ENCODE measurements at places on chromosomes 12 and 14. TPM values are rescaled to one million over a fixed set of nuclear protein-coding genes. Genes with fewer than 3 reads are reported as not detected.

DNA sequence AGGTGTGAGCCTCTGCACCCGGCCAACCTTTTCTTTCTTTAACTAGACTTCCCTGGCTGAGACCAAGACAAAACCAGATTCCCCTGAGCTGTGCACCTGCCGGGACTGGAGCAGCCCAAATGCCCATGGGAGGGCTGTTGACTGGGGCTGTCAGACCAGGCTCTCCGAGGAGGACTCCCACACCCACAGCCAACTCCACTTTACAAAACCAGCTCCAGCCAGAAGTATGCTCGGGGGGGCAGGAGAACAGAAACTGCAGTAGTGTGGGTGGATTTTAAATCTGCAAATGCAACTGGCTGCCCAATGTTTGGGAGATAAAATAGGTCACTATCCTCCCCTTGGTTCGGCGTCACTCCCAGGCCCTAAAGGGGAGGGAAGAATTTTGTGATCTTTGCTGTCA, 78.5 kb downstream of the VCPKMT start:
- no peak for DNase-seq

DNA sequence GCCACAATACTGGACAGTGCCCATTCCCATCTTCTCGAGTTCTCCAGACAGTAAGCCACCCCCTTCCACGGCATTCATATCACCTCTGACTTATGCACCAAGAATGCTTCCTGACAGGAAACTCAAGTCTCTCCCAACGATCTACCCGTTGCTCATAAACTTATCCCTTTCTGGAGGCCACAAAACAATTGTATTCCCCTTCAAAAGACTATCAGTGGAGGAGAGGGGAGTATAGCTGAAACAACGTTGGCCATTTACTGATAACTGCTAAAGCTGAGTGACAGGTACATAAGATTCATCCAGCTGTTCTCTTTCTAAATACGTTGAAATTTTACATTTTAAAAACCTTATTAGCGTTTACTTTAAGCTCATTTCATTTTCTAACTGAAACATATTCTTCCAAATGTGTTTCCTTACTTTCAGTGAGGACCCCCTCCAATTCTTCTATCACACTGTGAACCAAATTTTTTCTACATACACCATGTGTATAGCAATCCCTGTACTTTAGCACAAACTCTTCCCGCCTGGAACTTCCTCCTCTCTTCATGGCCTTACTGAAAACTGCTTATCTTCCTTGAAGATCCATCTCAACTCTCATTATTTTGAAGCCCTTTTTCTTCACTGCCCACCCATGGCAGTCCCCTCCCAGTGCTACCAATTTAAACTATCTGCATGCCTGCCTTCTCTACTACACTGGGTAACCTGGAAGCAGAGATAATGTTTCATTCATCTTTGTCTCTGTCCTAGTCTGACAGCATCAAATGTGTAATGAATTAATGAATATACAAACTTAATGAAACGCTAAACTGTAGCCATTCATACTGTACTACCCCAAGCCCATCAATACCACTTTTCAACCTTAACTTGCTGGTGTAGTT, 28.8 kb downstream of the ATXN2 start:
- no peak for DNase-seq

DNA sequence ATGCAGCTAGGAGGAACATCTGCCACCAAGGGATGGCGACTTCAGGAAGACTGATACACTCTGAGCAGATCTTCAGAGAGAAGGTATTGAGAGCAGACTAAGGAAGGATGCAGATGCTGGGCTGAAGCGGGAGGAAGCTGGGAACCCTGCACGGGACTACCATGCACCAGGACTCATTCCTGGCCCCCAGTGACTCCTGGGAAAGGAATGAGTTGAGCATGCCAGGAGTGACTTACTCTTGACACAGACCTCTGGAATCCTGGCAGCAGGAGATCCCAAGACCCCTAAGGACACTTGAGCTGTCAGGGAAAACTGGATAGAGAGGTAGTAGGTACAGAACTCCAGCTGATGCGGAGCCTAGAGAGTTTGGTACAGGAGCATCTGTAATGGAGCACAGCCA, 336.1 kb downstream of the RPS29 start:
- no peak for DNase-seq

GRCh38 chr12:68378872-68379606, 46.9 kb upstream of the MDM1 start:
- DNase-seq, result no peak

DNA sequence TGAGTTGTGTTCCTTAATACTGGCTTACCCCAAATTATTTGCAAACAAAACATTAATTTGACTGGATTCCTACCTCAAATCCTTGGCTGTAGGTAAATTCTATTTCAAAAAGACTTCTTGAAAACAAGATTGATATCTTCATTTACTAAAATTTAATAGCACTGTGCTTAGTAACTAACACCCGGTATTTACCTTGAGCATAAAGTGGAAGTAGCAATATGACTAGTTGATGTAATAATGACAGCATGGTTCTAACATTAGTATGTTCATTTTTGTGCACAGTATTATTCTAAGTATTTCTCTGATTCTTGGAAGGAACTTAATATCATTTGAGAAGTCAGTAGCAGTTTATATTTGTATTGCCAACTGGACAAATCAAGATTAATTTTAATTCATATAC, 96.8 kb downstream of the PPHLN1 start:
- DNase-seq, result no peak

DNA sequence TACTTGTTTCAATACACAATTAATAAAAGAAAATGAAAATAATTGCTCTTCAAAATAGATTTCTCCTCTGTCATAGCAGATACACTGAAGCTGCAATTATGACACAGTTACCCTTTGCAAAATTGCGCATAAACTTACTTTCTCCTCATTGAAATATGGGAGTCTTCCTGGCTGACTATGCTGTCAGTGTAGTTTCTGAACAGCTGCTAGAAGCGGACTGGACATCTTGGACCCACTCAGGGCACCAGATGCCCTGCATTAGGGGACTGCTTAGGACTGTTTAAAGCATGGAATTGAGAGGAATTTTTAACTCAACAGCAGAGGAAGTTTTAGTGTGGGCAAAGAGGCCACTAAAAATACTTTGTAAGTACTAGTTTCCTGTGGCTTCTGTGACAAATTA, 454.9 kb downstream of the ATP23 start:
- DNase-seq, result no peak

GRCh38 chr12:128961308-128961902, 108.1 kb downstream of the GLT1D1 start:
- DNase-seq, result no peak

DNA sequence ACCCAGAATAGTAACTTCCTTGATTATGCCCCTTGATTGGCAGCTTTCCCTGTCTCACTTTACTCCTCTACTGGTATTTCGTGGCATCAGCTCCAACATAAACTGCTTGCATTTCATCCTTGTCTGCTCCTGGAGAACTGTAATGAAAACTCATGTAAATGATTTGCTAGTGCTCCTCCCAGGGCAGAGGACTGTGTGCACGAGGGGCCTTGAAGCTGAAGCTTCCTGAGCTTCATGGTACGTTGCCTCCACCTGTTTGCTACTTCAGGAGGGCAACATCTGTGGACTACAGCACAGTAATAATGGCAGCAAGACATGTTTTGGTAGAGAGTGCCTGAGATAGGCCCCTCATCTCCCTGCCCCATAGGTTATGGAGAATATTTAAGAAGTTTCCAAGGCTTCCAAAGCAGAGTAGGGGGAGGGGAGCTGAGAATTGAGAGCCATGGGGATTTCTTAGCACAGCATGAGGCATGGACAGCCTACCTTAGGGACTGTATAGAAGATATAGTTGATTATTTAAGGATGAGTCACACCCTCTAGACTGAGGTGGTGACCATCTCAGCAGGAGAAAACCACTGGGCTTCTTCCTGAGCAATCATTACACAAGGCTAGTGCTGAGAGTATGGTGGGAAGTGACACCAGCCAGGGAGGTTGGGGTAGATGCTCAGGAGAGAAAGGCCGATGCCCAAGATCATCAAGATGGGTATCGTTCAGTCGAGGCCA, 29.5 kb downstream of the CCDC198 start:
- no peak for DNase-seq

DNA sequence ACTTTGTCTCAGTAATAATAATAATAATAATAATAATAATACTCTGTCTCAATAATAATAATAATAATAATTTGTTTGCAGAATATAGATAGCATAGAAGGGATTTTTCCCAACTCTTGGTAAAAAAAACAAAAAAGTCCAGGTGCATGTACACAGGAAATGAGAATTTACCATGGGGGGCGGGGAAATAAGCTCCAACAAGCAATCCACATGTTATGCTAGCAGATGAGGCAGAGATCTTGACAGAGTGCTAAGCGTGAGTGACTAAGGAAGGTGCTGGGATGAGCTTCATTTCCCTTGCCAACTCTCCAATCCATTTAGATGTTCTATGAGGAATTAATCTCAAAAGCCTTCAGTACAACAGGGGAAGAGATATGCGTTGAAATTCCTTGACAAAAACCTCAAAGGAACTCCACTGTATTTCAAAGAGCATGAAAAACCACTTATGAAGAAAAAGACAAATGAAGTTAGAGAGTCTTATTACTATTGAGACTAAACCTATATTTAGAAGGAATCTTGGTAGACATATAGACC, 44.9 kb upstream of the GTF2A1 start:
- DNase-seq, result no peak

DNA sequence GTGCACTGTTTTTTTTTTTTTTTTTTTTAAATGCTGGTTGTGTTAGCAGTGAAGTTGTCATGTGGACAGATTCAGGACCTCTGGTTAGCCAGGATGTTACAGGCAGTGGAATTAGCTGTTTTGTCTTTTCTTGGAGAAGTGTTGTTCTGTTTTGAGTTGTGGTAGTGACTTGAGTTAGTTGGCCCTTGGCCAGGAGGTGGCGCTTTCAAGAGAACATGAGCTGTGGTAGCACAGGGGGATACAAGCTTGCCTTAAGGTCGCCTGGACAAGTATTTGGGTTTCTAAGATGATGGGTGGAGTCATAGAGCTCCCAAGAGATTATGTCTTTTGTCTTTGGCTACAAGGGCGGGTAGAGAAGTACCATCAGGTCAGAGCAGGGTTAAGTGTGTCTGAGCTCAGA, 33.3 kb upstream of the CCDC198 start:
- no peak for DNase-seq

DNA sequence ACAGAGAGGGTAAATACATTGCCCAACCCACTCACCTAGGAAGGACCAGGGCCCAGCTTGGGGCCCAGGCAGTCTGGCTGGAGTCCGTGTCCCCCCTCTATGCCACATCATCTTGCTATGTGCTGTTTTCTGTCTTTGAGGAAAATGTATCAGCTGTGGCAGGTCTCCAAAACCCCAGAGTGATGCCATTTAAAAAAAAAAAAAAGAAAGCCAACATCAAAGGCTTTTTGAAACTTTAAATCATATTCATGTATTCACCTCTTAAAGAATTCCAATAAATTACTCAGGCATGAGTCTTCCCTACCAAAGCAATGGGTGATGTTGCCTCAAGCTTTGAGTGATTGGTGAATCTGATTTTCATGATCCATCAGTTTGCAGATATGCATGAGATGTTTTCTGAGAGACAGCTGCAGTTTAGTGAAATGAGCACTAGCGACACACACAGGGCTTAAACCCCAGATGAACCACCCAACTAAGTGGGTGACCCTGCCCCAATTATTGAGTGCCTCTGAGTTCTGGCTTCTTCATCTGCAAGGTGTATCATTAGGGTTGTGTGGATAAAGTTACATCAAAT, 6.1 kb downstream of the KRT81 start:
- no peak for DNase-seq

GRCh38 chr12:79547735-79548609, 142.8 kb downstream of the PAWR start:
- no peak for DNase-seq

GRCh38 chr12:65199604-65200003, 30.2 kb downstream of the LEMD3 start:
- DNase-seq, result no peak

DNA sequence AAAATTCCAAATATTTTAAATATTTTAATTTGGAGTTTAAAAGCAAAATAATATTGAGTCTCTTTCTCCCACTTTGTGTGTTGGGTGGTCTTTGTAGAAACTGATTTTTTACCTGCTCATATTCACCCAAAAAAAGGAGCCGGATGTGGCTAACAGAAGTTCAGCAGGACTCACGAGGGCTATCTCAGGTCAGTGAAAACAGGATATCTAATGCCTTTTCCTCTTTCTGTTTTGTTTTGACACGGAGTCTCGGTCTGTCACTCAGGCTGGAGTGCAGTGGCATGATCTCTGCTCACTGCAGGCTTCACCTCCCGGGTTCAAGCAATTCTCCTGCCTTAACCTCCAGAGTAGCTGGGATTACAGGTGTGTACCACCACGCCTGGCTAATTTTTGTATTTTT, 30.8 kb downstream of the COA8 start:
- no peak for DNase-seq

DNA sequence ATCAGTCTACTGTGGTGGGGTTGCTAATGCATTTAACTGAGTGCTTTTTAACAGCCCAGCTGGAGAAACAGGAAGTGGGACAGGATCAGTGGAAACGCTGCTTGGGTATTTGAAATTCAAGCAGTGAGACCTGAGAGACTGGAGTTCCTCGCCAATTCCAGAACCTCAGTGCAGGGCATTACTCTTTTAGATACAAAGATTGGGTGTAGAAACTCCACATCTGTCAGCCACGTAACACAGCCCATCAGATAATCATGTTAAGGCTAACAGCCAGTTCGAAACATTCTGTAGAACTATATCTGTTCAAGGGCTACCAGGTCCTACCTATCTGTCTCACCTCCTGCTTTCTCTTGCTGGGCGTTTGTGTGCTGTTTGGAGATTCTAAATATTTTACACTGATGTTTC, 45.5 kb downstream of the RAD52 start:
- DNase-seq, result no peak

DNA sequence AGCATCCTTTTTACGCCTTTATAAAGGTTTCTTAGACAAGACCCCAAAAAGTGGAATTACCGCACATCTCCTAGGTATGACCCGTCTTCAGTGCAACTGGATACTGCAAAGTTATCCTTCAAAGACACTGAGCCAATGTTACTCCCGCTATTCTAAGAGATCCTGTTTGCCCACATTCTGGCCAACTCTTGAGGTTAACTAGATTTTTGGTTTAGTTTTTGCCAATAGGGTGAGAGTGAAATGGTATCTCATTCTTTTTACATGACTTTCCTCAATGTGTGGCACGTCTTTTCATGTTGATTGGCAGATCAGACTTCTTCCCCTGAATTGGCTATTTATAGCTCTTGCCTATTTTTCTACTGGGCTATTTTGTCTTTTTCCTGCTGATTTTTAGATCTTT, 347.2 kb downstream of the MED13L start:
- no peak for DNase-seq

DNA sequence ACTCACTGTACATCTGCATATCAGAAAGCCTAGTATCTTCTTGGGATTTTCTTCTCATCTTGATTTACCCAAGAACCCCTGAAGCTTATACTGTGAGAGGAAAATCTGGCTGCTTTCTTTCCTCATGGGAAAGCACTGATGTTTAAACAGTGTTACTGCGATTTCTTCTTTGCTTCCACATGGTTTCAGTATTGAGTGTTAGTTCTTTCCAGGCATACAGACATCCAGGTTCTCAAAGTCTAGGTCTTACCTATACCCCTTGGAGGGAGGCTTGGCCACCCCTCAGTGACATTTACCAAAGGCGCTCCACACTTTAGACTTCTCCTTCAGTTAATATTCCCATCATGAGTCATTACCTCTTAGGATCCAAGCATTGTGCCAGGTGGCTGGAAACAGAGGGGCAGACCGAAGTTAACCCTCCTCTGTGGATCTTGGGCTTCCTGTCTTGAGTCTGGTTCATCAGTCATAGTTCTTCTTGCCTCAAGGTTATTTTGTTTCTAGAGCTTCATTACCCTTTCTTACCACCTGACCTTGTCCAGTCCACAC, 79.1 kb downstream of the TMEM117 start:
- DNase-seq, result no peak

TMEM132D gene
- not detected for total RNA-seq

RNASE2 gene
- 5.8 TPM for total RNA-seq

LHX5 gene
- not detected for total RNA-seq

STK38L gene
- 414 TPM for total RNA-seq

DDIT3 gene
- total RNA-seq, result 24.8 TPM

MYF5 gene
- not detected for total RNA-seq

ST8SIA1 gene
- 3.6 TPM for total RNA-seq
